Activated naive CD8-positive, alpha-beta T cell treated with anti-CD3 and anti-CD28 coated beads, Interleukin-2, amount 50 U/mL, for 16 hours (primary cell): ENCODE measurements at places on chromosomes 1 and 21.

- DNase-seq = no peak
These were observed 71.8 kb upstream of the IVNS1ABP start for GRCh38 chr1:185388815-185389214.

DNA sequence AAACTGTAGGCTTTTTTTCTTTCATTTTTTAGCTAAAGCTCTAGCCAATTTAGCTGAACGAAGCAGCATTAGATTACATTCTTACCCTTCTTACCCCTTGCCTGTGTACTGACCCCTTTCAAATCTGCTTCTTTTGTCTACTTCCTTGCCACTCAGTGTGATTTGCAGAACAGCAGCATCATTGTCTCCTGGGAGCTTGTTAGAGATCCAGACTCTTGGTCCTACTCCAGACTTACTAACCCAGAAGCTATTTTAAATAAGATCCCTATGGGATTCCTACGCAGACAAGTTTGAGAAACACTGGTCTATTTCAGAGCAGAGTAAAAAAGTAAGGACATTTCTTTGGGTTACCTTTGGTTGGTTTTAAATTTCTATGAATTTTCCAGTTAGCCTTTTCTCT lies 13.8 kb downstream of the LRRC39 start:
- DNase-seq = no peak

DNA sequence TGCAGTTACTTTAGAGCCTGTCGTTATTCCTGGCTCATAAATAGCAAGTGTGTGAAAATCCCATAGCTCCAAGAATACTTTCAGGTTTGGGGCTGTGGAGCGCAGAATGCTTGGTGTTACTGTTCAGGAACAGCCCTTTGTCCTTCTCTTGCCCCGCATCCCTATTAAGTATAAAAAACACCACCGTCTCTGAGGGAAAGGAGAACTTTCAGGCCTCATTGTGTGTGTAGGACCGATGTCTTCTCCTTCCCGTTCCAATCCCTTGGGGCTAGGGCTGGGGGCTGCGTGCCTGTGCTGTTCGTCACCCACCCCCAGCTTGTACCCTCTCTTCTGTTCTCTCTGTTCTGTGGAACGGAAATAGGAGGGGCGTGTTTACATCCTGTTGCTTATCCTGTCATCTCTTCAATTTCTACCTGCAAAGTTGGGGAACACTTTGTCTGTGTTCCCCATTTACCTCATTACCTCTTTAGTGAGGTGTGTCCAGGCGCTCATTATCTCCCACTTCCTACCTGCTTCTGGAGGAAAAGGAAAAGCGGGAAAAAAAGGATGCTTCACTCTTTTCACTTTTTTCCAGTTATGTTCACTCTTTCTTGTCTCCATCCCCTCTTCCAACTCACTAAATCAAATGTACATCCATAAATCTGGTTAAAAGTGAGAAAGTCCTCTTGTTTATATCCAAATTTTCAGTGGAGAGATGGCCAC lies 788 bp upstream of the TXNIP start:
- no peak for DNase-seq

- no peak for DNase-seq
These were observed 19.0 kb upstream of the CYP4A11 start for GRCh38 chr1:46960250-46960649.

GRCh38 chr1:84971957-84972356 lies 25.0 kb downstream of the MCOLN2 start:
- no peak for DNase-seq

DNA sequence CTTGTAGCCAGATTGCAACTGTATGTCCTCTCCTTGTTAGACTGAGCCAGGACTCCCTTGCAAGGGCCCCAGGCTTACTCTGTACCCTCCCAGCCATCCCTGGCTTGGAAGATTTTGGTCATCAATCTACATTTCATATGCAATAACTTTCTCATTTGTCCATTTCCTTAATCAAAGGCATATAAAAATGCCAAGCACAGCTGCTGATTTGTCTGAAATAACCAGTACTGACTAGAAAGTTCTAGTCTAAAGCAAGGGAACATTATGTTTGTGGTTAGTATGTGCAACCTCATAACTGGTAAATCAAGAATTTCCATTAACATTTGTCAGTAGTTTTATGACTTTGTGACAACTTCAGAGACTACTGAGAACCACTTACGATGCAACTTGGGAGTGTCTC lies 370.2 kb downstream of the ST6GALNAC3 start:
- no peak for DNase-seq

DNA sequence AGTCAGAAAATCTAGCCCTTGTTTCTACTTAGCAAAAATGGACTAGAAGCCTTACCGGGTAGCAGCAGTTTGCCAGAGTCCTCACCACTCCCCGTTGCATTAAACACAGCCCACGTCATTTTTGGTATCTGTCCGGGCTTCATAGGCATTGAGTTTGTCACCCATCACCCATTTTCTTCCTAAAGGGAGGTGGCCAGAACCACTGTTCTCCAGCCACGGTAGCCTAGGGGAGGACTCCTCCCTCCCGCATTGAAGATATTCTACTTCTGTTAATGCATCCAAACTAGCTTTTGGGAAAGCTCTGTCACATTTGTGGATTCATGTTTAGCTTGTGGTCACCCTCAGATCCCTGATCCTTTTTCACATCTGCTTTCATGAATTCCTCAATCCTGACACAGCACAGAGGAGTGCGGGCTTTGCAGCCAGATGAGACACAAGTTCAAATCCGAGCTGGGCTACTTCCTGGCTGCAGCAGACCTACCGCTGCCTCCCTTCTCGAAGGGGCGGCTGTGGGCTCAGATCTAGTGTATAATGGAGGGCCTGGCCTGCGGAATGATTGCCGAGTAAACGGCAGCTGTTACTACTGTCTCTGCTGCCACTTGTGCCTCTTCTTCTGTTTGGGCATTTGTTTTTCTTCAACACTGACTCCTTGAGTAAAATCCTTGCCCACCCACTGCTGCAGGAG lies 63.2 kb upstream of the EFHD2 start:
- no peak for DNase-seq

DNA sequence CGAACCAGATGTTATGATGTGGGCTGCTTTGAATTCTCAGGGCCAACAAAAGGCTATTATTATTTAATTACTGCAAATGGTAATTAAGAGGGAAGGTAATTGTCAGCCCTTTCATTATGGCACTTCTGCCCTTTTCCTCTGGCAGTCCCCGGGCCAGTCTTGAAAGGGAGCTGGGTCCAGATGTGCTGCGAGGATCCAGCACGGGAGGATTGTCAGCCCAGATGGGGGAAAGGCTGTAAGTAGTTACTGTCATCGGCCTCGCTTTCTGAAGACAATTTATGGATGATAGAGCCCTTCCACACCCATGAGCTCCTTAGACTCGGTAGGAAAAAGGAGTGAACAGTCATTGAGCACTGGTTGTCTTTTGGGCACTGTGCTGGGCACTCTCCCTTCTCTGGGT lies 8.7 kb upstream of the ZNF362 start:
- no peak for DNase-seq

DNA sequence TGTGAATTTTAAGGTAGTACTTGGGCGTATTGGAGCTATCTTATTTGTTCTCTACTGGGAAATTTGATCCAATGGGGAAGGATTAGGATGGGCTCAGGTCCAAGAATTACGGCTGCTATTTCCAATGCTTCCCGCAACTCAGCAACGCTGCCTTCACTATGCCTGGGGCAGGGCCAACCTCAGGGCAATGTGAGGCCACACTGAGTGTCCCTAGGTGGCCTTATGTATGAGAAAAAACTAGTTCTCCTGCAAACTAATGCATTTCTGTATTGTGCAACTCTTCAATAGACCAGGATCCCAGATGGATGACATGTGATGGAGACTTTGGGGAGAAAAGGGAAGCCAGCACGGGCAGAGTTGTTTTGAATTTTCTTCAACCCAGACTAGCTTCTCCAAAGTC lies 168.1 kb downstream of the DUSP10 start:
- no peak for DNase-seq

DNA sequence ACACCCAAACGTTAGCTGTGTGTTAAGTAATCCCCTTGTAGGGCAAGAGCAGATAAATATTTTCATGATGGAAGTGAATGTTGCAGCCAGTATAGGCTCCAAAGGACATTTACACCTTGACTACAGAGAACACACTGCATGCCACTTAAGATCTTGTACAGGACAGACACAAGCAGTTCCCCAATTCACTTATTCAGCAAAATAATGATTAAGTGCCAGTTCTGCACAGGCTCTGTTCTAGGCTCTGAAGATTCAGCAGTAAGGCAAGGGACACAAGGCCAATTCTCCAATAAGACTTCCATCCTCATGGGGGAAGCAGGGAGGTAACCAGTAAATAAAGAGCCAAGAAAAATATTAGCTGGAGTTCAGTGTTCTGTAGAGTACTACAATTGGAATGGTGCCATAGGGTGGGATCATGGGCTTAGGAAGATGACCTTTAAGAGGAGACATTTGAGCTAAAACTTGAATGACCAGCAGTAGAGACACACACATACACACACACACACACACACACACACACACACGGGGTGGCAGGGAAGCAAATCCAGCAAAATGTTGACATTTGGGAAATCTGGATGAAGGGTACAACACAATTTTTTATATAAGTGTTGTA lies 199.9 kb upstream of the JUN start:
- no peak for DNase-seq

- DNase-seq = no peak
These were observed 402.5 kb downstream of the PTPRC start for GRCh38 chr1:199041173-199041914.

GRCh38 chr1:154769193-154769895 lies 100.7 kb downstream of the KCNN3 start:
- no peak for DNase-seq

DNA sequence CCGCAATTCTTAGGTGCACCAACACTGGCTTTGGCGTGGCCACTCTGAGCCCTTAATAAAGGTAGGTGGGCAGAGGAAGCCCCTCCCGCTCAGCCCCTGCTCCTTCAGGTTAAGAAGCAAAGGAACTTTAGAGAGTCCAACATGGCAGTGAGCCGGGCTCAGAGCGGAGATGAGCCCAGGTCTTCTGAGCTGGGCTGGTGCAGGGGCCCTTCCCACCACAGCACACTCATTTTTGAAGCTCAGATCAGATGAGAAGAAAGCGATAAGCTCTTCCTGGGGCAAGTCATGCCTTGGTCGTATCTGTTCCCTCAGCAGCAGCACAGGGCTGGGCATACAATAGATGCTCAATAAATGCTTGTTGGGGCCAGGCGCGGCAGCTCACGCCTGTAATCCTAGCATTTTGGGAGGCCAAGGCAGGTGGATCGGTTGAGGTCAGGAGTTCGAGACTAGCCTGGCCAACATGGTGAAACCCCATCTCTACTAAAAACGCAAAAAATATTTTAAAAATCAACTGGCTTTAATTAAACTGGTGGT lies 51.1 kb upstream of the TARDBP start:
- no peak for DNase-seq

DNA sequence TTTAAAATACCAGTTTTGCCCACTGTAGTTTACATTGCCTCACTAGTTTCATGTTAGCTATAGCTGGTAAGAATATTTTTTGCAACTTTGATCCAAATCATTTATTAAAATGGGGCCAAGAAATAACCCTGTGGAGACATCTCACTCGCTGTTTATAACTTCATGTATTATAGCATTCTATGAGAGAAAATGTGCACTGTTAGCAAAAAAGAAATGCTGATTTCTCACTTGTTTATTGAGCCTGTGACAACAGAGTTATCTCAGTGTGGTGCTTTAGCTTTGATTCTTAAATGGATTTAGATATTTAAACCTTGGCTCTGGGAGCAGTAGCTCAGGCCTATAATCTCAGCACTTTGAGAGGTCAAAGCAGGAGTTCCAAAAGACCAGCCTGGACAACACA lies 127.9 kb downstream of the PIK3R3 start:
- no peak for DNase-seq

GRCh38 chr21:29233611-29234540 lies 64.8 kb upstream of the BACH1 start:
- DNase-seq = no peak

GRCh38 chr1:22410928-22411495 lies 40.6 kb upstream of the ZBTB40 start:
- no peak for DNase-seq

DNA sequence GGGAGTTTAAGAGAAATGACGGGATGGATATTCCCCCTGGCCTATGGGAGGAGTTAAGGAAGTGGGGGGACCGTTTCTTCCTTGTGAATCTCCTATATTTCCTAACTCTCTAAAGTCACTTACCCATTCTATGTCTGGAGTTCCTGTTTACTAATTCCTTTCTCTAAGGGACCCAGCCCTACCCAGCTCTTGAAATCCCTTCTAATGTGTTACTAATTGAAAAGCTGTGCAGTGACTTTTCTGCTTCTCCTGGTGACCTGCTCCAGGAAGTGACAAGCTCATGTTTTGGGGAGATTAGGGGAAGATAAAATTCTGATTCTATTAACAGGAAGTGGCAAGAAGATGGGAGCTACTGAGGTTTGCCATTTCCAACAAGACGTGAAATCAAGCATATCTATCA lies 4.0 kb upstream of the SAMSN1 start:
- DNase-seq = no peak

- no peak for DNase-seq
These were observed 58.2 kb upstream of the KIAA1614 start for GRCh38 chr1:180854456-180854855.

- DNase-seq = no peak
These were observed 99.3 kb downstream of the FMN2 start for GRCh38 chr1:240190881-240191401.

- DNase-seq = no peak
These were observed 186.5 kb upstream of the VAMP3 start for GRCh38 chr1:7584643-7585042.

DNA sequence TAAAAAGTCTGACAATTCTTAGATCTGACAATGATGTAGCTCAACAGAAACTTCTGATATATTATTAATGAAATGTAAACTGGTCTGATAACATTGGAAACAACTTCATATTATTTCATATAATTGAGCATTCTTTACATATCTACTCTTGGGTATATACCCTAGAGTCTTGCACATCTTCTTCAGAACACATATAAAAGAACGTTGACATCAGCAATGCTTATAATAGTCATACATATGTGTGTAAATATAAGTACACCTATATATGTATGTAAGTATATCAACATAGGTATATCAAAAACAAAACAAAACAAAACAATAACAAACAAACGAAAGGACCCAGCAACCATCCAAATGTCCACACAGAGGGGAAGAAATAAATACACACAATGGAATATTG lies 38.4 kb downstream of the NRIP1 start:
- DNase-seq = no peak

GRCh38 chr1:204883405-204883804 lies 12.7 kb downstream of the NFASC start:
- DNase-seq = no peak

- DNase-seq = no peak
These were observed 67.4 kb upstream of the F3 start for GRCh38 chr1:94608852-94609530.

DNA sequence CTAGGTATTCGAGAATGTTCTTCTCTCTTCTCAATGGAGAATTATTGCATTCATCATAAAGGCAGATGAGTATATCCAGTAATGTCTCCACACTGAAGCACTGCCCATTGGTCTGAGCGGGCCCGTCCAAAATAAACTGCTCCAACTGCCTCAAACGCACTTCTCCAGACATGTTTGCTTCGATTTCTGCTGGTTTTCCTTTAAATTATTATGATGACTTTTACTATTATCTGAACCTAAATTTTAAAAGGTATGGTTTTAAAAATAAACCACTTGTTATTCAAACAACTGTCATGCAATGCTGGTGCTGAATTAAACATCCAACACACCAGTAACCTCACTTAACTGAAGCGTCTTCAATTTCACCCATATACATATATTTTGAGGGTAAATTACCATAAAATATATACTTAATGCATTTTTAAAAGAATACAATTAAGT lies 1.3 kb downstream of the CDC42BPA start:
- no peak for DNase-seq

GRCh38 chr1:46522184-46522968 lies 29.1 kb downstream of the KNCN start:
- DNase-seq = no peak

GRCh38 chr1:181100015-181100905 lies 11.8 kb downstream of the IER5 start:
- DNase-seq = no peak
